ENCODE measurements at places on chromosomes 5 and 9.

- no peak for DNase-seq
Measured at GRCh38 chr5:173688703-173689102, 72.3 kb upstream of the BOD1 start.

GRCh38 chr5:115578657-115579056, 23.6 kb downstream of the TICAM2 start:
- no peak for DNase-seq

DNA sequence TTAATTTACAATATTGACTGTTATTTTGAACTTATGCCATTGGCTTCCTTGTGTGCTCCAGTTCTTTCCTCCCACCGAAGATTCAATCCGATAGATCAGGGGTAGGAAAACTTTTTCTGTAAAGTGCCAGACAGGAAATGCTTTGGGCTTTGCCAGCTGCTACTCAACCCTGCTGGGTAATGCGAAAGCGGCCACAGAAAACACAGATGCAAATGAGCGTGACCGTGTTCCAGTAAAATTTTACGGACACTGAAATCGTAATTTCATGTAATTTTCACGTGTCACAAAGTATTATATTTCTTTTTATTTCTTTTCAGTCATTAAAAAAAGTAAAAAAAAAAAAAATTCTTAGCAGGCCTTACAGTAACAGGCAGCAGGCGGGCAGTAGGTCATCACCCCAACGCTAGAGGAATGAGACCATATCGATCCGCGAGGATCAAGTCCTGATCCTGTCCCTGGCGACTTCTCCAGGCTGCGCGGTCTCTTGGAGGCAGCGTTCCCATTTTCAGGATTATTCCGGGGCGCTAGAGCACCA, 599 bp downstream of the NMRK1 start:
- DNase-seq = peak; percentile 56

DNA sequence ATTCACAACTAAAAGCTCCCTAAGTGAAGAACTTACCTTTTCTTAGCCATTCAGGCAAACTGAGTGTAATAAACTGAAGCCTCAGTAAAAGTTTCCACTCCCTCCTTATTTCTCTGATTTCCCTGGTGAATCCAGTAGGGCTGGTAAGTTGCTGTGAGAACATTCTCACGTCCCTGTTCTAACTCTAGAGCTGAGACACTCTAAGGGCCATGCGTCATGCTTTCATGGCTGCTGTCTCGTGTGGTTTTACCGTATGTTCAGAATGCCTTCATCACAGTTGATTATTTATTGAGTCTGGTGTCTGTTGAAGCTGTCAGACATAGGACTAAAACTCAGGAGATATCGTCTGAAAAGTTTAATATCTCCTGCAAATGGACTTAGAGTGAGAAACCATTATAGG, 1.3 kb downstream of the OR2S2 start:
- DNase-seq = no peak

DNA sequence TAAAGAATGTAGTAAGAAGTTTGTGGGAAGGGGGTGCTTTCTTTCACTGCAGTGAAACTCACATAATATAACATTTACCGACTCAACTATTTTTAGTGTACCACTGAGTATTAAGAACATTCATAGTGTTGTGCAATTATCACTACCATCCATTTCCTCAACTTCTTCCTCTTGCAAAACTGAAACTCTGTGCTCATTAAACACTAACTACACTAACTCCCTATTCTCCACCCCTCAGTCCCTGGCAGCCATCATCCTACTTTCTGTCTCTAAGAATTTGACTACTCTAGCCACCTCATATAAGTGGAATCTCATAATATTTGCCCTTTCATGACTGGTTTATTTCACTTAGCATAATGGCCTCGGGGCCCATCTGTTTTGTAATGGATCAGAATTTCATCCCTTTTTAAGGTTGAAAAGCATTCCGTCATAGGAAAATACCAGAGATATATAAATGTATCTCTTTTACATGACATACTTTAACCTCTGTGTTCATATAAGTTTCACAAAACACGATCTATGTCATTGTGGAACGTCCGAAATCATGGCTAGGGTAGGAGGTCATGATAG, 56.3 kb upstream of the DIRAS2 start:
- no peak for DNase-seq

- no peak for DNase-seq
Measured at GRCh38 chr5:145743396-145744061, 91.6 kb downstream of the PRELID2 start.

GRCh38 chr5:117812861-117813260, 1175.5 kb downstream of the DTWD2 start:
- DNase-seq = no peak

DNA sequence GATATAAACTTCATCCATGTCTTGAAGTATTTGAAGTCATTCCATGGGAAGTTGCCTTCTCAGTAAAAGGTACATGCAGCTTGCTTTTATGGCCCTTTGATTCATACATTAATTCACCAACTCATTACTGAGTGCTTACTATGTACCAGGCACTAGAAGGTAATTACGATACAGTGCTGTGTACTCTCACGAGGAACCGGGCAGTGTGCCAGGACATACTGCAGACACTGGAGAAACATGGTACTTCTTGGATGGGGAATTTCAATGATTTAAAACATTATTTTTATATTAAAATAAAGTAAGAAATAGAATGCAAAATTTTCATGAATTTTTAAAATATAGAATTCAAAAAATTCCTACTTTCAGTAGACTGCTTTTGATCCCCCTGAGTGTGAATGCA, 71.4 kb upstream of the WDR41 start:
- no peak for DNase-seq

DNA sequence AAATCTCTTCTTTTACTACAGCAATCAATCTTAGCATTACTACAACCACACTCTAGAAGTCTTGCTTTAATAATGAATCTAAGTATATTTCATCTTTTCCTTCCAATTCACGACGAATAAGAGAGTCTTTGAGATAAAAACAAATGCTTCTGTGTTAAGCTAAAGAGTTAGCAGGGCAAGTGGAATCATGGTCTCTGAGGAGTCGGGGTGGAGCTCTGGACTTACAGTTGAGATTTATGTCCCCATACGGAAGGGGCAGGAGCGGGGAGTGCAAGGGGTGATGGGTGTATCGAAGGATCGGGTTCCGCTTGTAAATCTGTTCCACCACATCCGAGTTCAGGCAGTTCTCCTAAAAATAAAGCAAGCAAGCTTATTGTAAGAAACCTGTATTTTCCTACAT, 59.0 kb upstream of the RETREG1 start:
- no peak for DNase-seq

DNA sequence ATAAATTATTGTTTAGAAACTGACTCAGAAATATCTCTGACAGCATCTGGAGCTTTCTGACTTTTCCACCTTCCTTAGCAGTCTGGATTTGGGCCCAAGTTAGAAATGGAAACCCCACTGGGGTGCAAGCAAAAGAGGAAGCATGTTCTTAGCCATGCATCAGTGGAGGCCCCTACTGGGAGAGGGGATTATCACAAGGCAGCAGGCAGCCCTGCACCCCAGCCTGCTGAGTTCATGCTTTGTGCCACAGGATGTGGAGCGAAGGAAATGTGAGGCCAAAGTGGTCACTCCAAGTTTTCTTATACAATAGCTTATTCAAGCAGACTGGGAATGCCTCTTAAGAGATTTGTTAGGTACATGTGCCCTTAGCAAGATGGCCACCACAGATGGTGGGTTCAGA, 146.5 kb upstream of the TLX3 start:
- DNase-seq = no peak

GRCh38 chr9:100639854-100640253, 62.0 kb downstream of the CAVIN4 start:
- DNase-seq = no peak

GRCh38 chr5:61010467-61011454, 65.8 kb downstream of the NDUFAF2 start:
- DNase-seq = no peak

DNA sequence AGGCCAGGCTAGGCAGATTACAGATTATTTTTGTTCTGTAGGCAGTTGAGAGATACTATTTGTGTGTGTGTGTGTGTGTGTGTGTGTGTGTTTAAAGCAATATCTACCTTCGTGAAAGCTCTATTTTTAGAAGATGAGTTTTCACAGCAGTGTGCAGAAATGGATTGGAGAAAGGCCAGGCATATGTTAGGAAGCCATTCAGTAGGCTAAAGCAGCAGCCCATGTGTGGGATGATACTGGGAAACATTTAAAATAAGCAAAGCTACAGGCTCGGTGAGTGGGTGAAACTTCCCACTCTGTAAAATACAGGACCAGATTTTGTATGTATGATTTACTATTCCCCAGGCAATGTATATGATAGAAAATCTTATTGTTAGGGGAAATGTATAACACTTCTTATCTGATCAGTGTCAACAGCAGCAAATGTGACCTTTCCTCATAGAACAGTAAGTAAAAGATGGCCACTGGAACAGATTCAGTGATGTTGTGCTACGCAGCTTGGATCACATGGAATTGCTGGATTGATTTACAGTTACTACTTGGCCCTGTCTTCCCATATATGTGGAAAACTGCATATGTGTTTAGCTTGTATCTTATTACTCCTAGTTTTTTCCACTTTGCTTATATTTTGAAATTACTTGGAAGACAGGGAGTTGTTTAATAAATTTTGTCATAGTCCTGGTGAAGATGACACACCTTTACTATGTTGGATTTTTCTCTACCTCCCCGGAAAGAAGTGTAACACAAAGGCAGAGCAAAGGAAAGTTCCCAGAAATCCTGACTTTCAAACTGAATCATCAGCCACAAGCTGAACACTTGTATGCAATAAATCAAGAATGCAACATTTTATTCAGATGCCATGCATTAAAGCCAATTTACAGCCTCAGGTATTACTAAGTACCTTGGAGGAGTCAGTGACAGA, 1077.7 kb upstream of the SEMA6A start:
- DNase-seq = no peak

DNA sequence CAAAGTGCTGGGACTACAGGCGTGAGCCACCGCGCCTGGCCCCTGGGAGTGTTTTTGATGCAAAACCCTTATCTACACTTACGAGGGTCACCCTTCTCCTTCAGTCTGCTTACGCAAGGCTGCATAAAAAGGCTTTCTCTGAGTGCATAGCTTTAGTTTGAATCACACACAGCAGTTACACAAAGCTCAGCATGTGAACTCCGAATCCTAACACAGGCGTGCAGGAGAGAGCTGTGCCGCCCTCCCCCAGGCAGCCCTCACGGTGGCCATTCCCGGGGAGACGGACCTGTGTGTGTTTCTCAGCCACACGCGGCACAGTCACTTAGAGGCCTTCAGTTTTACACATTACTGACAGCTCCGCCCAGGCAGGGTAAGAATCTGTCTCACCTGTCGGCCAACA, 26.7 kb downstream of the EXD3 start:
- no peak for DNase-seq

DNA sequence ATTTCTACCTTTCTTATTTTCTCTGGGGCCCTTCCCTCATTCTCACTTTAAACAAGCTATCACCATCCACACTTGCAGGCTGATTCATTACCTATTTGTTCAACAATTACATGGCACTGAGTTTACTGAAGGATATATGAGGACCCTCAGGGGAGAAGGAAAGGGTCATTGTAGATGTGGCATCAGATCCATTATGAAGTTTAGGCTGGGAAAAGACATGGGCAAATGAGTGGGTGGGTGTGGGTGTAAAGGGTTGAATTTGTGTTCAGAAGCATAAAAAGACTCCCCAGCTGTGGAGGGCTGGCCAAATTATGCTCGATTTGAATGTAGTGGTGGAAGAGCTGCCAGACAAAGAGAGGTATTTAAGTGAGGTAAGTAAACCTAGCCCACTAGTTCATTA, 55.9 kb upstream of the MTAP start:
- no peak for DNase-seq

GRCh38 chr5:50406877-50407276, 34.2 kb downstream of the EMB start:
- DNase-seq = no peak

GRCh38 chr5:62312036-62312435, 6.0 kb downstream of the KIF2A start:
- no peak for DNase-seq

DNA sequence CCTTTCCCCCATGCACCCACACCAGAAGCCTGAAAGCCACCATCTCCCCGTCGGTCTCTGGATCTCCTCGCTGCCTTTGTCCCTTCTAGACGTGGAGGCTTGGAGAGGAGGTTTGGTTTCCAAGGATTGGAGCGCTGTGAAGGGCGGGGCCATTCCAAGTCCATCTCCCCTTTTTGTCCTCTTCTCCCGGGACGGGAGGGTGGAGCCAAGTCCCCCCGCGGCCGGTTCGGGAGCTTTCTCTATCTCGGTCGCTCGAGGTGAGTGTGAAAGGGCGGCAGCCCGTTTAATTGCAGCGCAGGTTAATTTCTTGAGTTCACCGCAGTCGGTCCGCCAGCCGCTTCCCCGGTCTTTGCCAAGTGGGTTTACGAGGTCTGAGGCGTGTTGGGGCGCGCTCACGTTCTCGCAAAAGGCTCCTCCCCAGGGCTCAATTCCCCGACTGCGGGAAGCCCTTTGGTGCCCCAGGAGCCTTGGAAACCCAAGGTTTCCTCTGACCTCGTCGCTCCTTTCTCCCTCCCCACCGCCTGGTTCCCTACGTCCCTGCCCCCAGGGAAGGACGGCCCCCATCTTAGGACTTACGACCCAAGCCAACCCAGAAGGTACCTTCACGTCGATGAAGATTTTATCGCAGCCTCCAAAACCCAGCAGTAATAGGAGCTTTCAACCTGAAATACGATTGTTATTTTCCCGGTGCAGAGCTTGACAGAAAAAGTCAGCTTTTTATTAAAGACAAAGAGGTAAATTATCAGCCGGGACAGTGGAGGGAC, 2.8 kb upstream of the ZNF462 start:
- peak; percentile 70 for DNase-seq

DNA sequence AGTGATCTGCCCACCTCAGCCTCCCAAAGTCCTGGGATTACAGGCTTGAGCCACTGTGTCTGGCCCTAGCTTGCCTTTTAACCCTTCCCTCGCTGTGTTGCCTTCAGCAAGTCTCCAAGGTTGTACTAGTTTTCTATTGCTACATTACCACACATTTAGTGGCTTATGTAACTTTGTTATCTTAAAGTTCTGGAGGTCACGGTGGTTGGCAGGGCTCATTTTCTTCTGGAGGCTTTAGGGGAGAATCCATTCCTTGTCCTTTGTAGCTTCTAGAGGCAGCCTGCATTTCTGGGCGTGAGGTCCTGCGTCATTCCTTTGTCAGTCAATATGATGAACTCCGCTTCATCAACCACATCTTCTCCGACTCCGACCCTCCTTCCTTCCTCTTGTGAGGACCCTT, 2.9 kb upstream of the PRRC2B start:
- DNase-seq = no peak

- no peak for DNase-seq
Measured at GRCh38 chr5:151584057-151584937, 6.8 kb downstream of the FAT2 start.

- DNase-seq = no peak
Measured at GRCh38 chr9:89638893-89639292, 34.1 kb downstream of the GADD45G start.

- DNase-seq = no peak
Measured at GRCh38 chr5:37054391-37054790, 177.8 kb downstream of the NIPBL start.

Data from colonic mucosa (tissue), 4 donors.